Fibroblast of villous mesenchyme (primary cell): ENCODE measurements at places on chromosomes 13 and 19.
A peak's percentile ranks its signal among the peaks of the same experiment; 100 is the strongest.

DNA sequence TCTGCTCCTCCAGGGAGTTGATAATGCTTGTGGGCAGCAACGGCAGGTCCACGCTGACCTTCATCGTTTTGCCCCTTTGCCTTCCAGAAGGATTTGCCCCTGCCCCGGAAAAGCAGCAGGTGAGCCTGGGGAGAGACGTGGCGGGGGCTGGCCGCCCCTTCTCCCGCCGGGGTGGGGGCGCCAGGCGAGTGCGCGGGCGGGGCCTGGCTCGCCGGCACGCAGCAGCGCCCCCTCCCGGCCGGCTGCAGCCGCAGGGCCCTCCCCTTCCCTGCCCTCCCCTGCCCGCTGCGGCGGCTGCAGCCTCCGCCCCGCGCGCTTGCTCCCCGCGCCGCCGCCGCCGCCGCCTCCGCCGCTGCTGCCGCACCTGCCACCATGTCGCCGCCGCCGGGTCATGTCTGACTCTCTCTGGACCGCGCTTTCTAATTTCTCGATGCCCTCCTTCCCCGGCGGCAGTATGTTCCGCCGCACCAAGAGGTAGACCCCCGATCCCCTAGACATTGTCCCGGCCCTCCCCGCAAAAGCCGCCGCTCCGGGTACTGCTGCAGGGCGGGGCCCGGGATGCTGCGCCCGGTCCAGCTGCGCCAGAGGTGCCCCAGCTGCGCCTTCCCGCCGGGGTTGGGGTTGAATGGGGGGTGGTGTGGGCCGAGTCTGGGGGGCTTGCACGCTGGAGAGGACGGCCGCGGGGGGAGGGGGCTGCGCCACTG is at the start of gene MAST1:
MAST1 (plus strand) TSS at position 334 of the 704 bp plus-strand sequence; CDS start at position 392, 58 bp downstream.
- peak; percentile 17 for DNase-seq

DNA sequence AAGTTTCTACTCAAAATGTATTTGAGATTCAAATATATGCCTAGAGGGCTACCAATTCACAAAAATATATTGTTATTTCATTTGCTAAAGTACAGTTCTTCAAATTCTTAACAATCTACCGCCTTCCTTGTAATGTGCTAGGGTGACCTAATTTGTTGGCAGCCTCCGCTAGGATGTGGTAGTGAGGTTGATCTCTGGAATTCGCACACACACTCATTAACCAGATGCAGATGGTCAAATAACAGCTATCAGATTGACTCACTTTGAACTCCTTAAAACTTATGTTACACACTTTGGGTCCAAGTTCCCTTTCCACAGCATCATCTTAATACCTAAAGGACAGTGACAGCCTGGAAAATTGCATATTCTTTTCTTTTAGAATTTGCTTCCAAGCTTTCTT is 367.3 kb downstream of the DCT start:
- DNase-seq: peak; percentile 91

DNA sequence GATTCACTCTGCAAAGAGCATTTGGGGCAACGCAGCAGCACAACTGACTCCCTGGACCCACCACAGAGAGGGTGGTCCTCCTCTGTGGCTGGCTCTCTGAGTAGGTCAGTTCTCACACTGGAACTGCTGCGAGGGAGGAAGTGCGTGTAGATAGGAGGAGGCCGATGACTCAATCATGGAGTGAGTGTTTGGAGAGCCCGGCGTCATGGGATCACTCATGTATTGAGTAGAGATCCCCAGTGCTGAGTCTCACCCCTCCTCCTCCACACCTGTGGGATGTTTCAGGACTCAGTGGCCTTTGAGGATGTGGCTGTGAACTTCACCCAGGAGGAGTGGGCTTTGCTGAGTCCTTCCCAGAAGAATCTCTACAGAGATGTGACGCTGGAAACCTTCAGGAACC is 8.9 kb downstream of the ZNF101 start:
- no peak for DNase-seq

DNA sequence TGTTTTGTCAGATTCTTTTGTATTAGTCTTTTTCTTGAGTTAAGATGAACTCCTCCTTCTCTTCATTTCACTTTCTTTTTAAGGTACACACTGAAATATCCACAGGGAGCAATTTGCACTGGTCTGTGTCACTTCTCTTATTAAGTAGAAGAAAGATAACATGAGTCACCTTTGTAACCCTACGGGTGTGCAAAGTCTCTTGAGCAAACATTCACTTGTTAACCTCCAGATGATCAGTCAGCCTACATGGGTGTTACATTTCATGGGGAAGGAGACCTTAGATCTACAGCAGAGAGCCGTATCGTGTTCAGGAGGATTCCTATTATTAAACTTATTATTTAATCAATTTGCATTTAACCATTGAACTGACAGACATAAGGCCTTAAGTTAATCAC is 5.1 kb downstream of the ZNF507 start:
- DNase-seq: no peak

- DNase-seq: no peak
These were observed 2.9 kb downstream of the CD37 start for GRCh38 chr19:49338023-49338677.

GRCh38 chr19:35608251-35608650 is 4.3 kb upstream of the HAUS5 start:
- no peak for DNase-seq

DNA sequence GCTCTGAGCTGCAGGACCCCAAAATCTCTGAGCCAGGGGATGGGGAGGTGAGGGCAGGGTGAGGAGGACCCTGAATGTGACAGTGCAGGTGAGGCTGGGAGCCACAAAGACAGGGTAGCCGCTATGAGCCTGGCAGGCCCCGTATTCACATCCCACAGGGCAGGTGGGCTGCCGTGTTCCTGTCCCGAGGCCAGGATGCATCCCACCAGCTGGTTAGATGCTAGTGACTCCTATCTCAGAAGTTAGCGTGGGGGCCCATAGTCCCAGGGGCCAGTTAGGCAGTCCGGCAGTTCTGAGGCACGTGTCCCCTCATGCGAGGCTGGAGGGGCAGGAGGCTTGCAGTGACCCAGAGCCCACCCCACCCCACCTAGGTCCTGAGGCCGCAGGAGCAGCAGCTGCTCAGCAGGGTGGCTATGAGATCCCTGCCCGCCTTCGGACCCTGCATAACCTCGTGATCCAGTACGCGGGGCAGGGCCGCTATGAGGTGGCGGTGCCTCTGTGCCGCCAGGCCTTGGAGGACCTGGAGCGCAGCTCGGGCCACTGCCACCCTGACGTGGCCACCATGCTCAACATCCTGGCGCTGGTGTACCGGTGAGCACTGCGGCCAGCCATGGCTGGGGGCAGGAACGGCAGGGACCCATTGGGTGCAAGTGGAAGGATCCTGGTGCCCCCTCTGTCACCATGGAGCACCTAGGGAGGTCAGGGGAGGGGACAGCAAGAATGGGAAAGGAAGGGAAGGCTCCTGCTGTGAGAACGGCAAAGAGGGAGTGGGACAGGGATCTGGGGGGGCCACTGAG is 7.2 kb downstream of the KLC3 start:
- no peak for DNase-seq

DNA sequence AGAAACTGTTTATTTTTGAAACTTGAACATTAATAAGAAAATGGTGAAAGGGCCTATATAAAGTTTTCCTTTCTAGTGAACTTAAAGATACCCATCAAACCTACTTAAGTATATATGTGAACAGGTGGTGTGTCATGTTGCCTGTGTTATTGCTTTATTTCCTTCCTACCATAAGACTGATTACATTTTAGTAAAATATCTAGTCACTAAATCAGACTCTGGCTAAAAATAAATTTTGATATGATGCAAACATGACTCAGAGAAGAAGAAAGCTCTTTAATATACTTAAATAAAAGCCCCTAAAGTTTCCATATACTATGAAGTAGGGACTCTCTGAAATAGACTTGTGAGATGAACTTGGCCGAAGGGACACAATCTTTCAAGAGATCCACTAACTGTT is 35.1 kb upstream of the FBXL3 start:
- DNase-seq: no peak

GRCh38 chr13:57582032-57582431 is 49.5 kb upstream of the PCDH17 start:
- no peak for DNase-seq

DNA sequence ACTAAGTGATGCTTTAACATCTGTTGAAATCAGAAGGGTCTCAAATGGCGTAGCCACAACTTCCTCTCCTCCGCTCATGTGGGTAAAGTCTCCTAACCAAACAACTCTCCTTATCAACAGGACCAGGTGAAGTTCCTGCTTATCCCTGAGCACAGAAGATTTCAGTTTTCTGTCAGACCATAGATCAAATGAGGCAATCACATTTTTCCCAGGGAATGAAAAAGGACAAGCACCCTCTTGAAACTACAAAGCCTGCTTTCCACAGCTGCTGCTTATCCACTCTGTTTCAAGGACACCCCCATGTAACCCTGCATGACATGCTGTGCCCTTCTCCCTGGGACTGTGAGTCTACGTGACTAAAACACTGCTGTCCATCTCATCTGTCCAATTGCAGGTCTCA is 788.3 kb upstream of the SLITRK5 start:
- no peak for DNase-seq

DNA sequence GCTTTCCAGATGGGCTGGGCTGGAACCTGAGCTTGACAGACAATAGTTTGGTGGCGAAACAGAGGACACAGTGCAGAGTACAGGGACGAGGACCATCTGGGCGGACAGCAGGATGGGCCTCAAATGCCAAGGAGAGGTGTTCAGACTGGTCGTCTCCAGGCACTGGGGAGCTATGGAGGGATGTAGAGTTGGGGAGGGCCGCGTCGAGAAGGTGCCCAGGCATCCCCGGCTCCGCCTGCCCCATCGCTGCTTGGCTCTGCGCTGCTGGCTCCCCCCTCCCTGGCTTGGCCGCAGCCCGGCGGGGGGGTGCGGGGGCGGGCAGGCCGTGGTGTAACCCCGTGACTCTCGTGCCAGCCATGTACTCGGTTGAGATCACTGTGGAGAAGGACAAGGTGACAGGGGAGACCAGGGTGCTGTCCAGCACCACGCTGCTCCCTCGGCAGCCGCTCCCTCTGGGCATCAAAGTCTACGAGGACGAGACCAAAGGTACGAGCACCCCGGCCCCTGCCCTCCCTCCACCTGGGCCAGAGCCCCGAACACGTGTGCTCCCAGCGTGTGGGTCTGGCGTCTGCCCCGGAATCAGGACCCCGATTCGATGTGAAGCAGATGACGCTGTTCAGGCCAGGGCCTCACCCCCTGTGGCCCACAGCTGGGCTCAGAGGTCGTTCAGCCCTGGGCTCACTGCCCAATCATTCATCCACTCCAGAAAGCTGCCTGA is 10.8 kb upstream of the MISP start:
- no peak for DNase-seq

- no peak for DNase-seq
These were observed 435.4 kb upstream of the TSHZ3 start for GRCh38 chr19:31784671-31785101.

- DNase-seq: peak; percentile 63
These were observed 60.6 kb upstream of the C13orf46 start for GRCh38 chr13:114034481-114034891.

DNA sequence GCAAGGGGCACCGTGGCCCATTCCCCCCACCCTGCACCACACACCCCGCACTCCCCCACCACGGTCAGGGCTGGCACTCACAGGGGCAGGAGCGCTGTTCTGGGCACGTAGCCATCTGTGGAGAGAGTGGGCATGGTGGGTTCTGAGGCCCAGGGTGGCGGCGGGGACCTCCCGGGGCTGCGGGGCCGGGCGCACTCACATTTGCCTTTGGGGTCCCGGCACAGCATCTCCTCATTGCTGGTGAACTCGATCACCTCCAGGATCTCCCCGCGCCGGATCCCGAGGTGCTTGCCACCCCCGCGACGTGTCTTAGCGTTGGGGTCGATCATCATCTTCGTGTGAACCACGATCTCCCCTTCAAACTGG is 12.1 kb downstream of the PRAM1 start:
- DNase-seq: no peak

DNA sequence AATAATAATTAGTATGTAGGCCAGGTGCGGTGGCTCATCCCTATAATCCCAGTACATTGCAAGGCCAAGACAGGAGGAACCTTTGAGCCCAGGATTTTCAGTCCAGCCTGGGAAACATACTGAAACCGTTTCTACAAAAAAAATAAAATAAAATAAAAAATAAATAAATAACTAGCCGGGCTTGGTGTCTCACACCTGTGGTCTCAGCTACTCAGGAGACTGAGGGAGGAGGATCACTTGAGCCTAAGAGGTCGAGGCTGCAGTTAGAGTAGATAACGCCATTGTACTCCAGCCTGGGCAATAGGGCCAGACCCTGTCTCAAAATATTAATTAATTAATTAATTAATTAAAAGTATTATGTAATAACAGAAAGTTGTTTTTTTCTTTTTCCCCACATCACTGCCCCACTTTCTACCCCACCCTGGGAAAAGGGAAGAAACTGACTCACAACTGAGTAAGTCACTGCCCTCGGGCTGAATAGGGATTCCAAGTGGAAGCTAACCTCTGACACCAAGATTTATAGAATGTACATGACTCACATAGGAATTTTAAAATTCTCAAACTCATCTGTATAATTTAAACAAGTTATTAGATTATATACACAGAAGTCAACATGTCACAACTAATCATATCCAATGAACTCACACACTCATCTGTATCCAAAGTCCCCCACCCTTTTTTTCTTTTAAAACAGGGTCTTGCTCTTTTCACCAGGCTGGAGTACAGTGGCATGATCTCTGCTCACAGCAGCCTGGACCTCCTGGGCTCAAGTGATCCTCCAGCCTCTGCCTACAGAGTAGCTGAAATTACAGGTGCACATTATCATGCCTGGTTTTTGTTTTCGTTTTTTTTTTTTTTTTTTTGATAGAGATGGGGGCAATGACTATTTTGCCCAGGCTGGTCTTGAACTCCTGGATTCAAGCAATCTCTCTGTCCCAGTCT is 12.5 kb downstream of the ZNF611 start:
- DNase-seq: peak; percentile 89

DNA sequence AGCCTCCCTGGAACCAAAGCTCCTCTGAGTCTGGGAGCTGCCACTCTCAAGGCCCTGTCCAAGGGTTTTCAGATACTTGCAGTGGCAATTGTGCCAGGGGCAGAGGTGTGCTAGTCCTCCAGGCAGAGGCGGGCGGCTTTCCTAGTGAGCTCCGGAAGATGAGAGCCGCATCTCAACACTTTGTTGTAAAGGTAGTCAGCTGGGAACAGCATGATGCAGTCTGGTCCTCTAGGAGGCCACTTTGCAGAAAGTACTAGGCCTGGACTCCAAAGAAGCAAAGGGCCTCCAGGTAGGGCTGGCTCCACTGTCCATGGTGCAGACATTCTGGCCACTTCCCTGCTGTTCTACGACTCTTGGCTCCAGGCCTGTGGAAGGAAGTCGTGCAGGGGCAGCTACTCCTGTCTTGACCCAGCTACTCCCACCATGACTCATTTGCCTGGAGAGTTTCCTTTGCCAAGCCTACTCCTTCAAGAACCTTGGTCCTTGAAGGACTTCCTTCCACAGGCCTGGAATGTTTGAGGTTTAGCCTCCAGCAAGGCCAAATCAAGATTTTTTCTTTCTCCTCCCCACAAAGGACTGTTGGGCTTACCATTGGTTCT is 9.9 kb upstream of the ZNF536 start:
- no peak for DNase-seq
